T-helper 17 cell (primary cell): ENCODE measurements at places on chromosomes 2 and 18.
A peak's percentile ranks its signal among the peaks of the same experiment; 100 is the strongest.

DNA sequence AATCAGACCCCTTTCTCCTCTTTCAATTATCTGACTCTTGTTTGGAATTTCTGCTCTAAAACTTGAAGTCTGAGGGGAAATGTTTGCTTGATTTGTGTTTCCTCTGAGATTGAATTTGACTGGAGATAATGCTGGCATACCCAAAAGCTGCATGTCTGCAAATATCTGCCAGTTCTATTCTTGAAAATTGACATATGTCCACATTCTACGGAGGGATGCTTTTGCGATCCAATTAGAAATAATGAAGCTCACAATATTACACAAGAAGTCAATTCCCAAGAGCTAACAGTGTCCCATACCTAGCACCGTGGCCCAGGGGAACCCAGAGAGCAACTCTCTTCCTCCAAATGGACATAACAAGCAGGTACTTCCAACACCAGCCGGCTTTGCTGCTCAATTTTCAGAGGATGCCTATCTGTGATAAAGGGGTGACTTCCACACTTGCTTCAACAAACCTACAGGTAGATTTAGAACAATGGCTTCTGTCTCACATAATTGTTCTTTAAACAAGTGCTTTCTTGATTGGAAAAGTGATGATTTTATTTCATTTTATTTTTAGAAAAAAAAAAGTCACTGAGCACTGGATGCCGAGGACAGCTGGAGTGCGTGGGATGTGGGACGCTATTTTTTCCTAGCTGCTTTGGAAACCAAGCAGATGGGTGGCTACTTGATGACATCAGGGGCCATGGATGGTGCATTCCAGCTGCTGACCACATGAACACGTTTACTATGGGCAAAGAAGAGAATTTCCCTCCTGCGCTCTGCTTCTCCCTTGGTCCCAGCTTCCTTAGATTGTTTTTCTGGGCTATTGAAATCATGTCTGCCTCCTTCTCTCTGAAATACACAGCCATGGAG, 488.9 kb downstream of the RNF144A start:
- H3K36me3 ChIP-seq, result no peaks in the 10 kb centered on the region
- H3K27me3 ChIP-seq, result peaks cover 47% of the 10 kb centered on the region
- H3K27ac ChIP-seq, result no peak overlapping the region
- DNase-seq, result no peak
- H3K4me1 ChIP-seq, result peaks cover 14% of the 10 kb centered on the region
- H3K4me3 ChIP-seq, result no peak overlapping the region

GRCh38 chr2:44616667-44617155, 255.0 kb downstream of the CAMKMT start:
- H3K4me3 ChIP-seq, result no peak overlapping the region
- H3K4me1 ChIP-seq, result peaks cover 6% of the 10 kb centered on the region
- DNase-seq, result no peak

- H3K4me1 ChIP-seq, result peaks cover 10% of the 10 kb centered on the region
- no peak overlapping the region for H3K4me3 ChIP-seq
- peaks cover 23% of the 10 kb centered on the region for H3K27me3 ChIP-seq
- no peak overlapping the region for H3K27ac ChIP-seq
- H3K36me3 ChIP-seq, result peaks cover 2% of the 10 kb centered on the region
These were observed 9.1 kb downstream of the DRC1 start for GRCh38 chr2:26410764-26411243.

DNA sequence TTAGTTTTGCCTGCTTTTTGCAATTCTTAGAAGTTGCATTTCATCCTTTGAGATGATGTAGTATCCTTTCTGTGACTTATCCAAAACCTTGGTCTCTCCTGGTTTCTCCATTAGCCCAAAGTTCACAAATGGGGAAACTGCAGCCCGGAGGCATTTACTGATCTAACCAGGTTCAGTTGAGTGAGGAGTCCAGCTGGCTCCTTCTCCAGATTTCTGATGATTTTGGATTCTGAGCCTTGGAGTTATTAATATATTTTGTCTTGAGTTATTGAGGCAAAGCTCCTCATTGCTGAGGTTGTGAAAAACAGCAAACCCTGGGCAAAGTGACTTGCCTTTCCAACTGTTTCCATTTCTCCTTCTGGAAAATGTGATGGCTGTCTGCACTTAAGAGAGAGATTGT, 1.7 kb downstream of the SLC1A4 start:
- no peak overlapping the region for H3K27ac ChIP-seq
- no peak for DNase-seq
- no peaks in the 10 kb centered on the region for H3K36me3 ChIP-seq
- H3K4me1 ChIP-seq, result peaks cover 36% of the 10 kb centered on the region
- no peaks in the 10 kb centered on the region for H3K27me3 ChIP-seq

DNA sequence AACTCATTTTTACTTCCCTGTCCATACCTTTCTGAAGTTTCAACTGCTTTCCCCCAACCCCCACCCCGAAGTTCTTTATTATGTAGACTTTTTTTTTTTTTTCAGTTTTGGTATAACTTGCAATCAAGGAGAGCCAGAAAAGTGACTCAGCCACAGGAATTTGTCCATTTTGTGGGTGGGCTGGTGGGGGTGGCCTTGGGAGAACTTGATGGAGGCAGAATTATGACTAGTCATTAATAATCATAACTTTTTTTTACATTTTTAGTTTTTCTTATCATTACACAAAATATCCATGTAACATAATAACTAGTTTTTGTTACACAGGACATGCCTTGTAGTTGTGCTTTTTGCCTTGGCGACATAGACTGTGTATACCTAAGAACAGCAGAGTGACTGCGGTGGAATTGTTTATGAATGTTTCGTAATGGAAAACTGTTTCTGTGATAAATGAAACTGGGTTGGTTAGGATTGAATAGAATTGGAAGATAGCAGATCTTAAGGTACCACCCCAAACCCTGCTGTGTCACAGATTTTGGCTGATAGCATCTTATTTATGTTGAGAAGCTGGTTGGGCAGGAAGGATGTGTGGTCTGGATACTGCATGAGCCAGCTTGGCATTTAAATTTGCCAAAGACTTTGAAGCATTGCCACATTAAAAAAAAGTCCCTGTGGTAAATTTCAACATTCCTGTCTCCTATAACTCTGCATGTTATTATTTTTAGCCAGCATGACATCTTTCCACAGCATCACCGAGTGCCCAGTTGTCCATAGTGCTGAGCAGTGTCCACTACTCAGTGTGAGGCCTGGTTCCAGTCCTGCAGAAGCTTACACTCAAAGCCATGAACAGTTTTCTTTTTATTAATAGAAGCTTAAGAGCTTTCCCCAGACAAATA, 30.7 kb downstream of the LYPD6B start:
- peak overlapping the region; percentile 82 for H3K27ac ChIP-seq
- H3K4me3 ChIP-seq, result no peak overlapping the region
- peaks cover 7% of the 10 kb centered on the region for H3K27me3 ChIP-seq
- peak; percentile 13 for DNase-seq
- peaks cover 25% of the 10 kb centered on the region for H3K4me1 ChIP-seq

GRCh38 chr18:42178376-42179080, 223.5 kb downstream of the PIK3C3 start:
- no peak overlapping the region for H3K4me3 ChIP-seq
- no peaks in the 10 kb centered on the region for H3K4me1 ChIP-seq
